ENCODE measurements at places on chromosomes 12 and 14. TPM values are rescaled to one million over a fixed set of nuclear protein-coding genes. Genes with fewer than 3 reads are reported as not detected.

DNA sequence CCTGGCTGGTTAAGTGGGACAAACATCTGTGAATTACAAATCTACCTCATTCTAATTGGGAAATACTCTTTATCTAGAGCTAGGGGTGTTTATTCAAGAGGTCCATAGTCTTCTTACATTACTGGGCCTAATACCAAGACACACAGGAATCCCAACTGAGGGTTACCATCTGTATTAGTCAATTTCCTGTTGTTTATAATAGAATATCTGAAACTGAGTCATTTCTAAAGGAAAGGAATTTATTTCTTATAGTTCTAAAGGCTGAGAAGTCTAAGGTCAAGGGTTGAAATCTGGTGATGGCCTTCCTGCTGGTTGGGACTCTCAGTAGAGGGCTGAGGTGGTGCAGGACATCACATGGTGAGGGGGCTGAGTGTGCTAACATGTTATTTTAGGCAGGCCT is 36.0 kb downstream of the RTRAF start:
- no peak for DNase-seq

GRCh38 chr12:29428633-29429032 is 47.7 kb upstream of the ERGIC2 start:
- DNase-seq = no peak

- no peak for DNase-seq
These were observed 13.3 kb upstream of the LRRC10 start for GRCh38 chr12:69623970-69624369.

NCAPD2 gene
- 69.5 TPM for polyA plus RNA-seq

Data from renal cortex interstitium (tissue), 15 donors.